ENCODE measurements at places on chromosomes 5 and 9.

GRCh38 chr9:96084331-96084734, 208.8 kb downstream of the ERCC6L2 start:
- DNase-seq, result no peak

DNA sequence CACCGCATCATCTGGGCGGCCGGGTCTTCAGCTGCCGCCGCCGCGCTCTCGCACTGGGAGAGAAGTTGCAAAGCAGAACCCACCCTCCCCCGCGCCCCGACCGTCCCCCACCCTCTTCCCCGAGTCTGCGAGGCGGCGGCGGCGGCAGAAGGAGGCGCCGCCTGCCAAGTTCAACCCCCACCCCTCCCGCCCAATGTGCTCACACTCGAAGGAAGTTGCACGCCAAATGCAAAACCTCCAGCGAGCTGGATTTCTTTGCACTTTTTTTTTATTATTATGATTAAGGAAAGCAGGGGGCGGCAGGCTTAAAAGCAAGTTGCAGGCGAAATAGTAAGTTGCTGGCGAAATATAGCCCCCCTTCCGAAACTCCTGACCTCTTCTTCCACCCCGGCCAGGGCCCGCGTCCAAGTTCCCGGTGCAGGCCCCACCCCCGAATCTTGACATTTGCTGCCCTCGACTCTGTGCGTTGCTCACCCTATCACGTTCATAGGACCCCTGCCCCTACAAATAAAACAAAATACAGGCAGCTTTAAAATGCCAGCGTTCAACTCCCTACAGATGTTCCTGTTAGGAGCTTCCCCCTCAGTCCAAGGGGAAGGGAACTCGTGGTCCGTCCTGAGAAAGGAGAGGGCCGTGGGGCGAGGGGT, 1.1 kb upstream of the NR3C1 start:
- peak; percentile 73 for DNase-seq

DNA sequence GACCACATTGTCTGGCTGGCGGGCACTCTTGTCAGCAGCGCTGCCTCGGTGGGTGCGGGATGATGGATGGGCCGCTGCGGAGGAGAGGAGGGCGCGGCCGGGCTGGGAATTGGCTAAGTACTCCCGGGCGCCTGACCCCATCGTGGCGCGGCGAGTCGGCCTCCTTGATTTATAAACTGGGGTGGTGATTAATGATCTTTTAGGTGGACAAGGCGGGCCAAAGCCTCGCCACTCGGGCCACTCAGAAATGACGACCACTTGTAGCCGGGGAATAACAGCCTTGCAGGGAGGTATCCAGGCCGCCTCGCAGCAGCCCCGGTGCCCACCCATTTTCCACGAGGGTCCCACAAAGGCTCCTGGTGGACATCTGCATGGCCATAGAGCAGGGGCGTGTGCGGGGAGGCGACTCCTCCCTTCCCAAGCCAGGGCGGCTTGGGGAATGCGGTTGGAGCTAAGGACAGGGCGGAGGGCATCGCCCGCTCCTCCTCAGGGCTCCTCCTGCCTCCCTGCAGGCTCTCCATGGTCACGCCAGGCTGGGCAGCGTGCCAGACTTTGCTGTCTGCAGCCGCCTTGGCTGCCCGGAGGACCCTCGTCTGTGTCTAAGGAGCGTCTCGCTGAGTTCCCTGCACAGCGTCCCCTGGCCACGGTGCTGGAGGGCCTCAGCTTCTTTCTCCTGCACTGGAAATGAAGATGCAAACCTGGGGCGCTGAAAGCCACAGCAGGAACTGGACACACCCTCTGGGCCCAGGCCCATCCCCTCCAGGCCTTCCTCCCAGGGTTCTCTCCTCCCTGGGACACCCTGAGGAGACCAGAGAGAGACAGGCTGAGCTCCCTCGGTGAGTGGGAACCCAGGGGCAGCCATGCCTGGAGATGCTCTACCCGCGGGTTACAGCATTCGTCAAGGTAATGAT, 287.4 kb upstream of the IRX4 start:
- no peak for DNase-seq

- DNase-seq, result no peak
Measured at GRCh38 chr5:69105996-69106906, 12.4 kb downstream of the SLC30A5 start.

- DNase-seq, result no peak
Measured at GRCh38 chr9:26329974-26330373, 562.6 kb downstream of the CAAP1 start.

DNA sequence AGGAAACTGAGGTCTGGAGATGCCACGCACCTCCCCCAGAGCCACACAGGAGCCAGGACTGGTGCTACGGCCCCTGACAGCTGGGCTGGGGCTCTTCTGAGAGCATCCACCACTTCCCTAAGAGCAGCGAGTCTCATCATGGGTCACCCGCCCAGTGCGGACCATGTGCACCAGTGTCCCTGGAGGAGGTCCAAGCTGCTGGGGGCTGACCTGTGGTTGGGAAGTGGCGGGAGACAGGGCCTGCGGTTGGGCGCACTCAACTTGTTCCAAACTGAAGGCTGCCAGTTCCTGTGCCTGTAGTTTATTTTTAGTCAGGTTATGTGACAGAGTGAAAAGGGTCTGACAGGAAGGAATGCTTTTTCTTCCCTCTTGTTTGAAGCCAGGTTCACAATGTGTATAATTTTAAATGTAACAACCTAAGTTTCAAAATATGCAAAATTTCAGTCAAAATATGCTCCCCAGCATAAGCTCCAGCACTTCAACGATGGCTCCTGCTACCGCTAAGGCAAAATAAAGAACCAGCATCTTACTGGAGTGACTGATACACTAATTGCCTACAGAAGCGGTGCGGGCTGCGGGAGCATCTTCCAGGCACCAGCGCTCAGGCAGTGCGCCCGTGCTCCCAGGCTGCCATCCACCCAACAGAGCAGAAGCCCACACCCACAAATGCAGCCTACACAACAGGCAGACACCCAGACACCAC, 14.8 kb downstream of the BARHL1 start:
- DNase-seq, result no peak

DNA sequence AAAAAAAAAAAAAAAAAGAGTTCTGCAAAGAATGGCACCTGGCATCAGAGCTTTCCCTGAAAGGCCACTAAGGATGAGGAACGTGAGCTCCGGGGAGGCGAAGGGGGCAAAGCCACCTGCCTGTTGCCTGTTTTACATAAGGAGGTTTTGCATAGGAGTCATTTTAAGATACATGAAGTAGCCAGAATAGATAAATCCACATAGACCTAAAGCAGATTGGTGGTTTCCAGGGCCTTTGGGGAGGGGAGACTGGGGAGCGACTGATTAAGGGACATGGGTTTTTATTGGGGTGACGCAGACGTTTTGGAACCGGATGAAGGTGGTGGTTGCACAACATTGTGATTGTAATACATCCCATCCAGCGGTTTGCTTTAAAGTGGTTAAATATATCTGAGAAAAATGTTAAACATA, 7.1 kb downstream of the NEK6 start:
- no peak for DNase-seq

- no peak for DNase-seq
Measured at GRCh38 chr9:129714511-129715061, 38.3 kb downstream of the PTGES start.

- no peak for DNase-seq
Measured at GRCh38 chr9:112896131-112896530, 5.5 kb upstream of the SLC46A2 start.

- no peak for DNase-seq
Measured at GRCh38 chr9:89714321-89714720, 109.5 kb downstream of the GADD45G start.

DNA sequence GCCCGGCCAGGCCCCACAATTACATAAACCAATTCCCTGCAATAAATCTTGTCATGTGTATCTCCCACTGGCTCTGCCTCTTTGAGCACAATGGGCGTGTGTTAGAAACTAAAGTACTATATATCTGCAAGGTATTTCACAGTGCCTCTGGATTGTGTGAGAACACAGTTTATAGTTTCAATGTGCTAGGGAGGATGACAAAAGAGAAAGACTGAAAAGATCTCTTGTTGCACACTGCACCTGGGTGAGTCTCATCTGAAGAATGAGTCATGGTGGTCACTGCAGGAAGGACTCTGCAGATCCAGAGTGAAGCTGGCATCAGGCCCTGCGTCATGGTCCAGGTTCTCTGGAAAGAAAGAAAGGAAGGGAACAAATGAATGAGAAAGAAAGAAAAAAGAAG, 20.7 kb upstream of the CTSV start:
- peak; percentile 12 for DNase-seq

GRCh38 chr5:88840495-88840894, 42.5 kb downstream of the MEF2C start:
- no peak for DNase-seq

DNA sequence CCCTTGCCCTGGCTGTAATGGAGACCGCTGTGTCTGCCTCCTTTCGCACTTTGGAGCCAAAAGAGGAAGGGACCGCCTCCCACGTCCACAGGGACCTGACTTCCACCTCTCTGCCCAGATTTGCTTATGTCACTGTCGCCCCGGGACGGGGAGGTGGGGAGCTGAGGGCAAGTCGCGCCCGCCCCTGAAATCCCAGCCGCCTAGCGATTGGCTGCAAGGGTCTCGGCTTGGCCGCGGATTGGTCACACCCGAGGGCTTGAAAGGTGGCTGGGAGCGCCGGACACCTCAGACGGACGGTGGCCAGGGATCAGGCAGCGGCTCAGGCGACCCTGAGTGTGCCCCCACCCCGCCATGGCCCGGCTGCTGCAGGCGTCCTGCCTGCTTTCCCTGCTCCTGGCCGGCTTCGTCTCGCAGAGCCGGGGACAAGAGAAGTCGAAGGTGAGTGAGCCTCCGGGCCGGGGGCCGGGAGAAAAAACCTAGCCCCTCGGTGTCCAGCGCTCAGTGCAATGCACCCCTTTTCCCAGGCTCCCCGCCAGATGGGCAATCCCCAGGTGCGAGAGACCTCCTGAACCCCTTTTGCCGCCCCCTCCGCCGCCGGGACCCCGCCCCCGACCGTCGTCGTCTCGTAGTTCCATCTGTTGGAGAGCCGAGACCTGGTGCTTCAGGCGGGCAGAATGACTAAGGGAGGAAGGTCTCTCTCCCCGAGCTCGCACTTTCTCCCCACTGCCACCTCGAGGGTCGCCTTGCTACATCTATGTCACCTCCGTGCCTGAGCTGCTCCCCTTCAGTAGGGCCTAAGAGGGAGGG, at the start of gene GPX3:
TSS of gene GPX3 (plus strand) at position 288 of the 807 bp plus-strand sequence. CDS start at position 352, 64 bp downstream.
- peak; percentile 65 for DNase-seq

DNA sequence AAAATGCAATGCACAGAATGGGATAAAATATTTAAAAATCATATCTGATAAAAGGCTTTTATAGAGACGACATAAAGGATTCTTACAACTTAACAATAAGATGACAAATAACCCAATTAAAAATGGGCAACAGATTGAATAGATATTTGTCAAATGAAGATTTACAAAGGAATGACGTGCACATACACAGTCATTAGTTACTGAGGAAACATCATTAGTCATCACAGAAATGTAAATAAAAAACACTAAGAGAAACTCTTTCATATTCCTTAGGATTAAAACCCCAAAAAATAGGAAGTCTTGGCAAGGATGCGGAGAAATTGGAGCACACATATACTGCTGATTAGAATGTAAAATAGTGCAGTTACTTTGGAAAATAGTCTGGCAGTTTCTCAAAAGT, 1886.0 kb upstream of the CDH6 start:
- no peak for DNase-seq

DNA sequence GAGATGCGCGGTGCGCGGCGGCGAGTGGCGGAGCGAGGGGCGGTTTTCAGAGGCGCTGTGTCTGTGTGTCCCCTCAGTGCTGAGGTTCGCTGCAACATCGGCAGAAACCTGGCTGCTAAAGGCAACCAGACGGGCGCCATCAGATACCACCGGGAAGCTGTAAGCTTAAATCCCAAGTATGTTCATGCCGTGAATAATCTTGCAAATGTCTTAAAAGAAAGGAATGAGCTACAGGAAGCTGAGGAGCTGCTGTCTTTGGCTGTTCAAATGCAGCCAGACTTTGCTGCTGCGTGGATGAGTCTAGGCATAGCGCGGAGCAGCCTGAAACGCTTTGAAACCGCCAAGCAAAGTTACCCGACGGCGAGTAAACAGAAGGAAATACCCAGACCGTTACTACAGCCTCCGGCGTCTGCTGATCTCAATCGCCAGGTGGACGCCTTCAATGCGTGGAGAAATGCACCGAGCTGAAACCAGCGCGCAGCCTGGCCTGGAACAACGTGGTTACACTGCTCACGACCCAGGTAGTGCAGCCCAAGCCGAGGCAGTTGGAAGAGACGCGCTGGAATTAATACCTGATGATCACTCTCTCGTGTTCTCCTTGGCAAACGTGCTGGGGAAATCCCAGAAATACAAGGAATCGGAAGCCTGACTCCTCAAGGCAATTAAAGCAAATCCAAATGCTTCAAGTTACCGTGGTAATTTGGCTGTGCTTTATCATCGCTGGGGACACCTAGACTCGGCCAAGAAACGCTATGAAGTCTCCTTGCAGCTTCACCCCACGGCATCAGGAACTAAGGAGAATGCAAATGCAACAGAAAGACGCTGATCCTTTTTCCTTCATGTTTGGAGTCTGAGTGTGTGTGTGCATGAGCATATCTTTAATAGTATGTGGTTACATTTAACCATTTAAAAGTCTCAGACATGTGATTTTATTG, 15.9 kb downstream of the OR2V1 start:
- peak; percentile 11 for DNase-seq

- no peak for DNase-seq
Measured at GRCh38 chr9:118000581-118000980, 296.4 kb downstream of the TLR4 start.

GRCh38 chr5:150406103-150406722, 6.5 kb downstream of the CD74 start:
- DNase-seq, result no peak

- peak; percentile 8 for DNase-seq
Measured at GRCh38 chr9:75979362-75979761, 88.9 kb downstream of the PCSK5 start.

DNA sequence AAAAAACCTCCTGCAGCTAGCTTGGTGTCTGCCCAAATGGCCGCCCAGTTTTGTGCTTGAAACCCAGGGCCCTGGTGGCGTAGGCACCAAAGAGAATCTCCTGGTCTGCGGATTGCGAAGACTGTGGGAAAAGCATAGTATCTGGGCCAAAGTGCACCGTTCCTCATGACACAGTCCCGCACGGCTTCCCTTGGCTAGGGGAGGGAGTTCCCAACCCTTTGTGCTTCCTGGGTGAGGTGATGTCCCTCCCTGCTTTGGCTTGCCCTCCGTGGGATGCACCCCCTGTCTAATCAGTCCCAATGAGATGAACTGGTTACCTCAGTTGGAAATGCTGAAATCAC, 83.0 kb upstream of the JAK2 start:
- no peak for DNase-seq

GRCh38 chr9:90070469-90070868, 465.7 kb downstream of the GADD45G start:
- DNase-seq, result no peak

- no peak for DNase-seq
Measured at GRCh38 chr5:143105216-143105905, 298.1 kb downstream of the NR3C1 start.

DNA sequence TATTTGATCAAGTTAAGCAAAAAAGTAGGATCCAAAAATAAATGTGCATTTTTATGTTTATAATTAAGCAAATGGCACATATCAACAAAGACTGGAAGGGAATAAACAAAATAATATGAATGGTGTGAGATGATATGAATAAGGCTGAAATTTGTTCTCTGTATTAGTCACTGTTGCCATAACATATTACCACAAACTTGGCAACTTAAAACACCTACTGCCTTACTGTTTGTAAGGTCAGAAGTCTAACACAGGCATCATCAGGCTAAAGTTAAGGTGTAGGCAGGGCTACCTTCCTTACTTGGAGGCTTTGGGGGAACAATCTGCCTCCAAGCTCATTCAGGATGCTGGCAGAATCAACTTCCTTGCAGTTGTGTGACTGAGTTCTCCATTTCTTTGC, 19.3 kb downstream of the PGGT1B start:
- no peak for DNase-seq

- DNase-seq, result no peak
Measured at GRCh38 chr5:94891565-94891964, 273.1 kb downstream of the SLF1 start.

Measured in ACHN (cell line).